ENCODE measurements at places on chromosomes 2 and 18. TPM values are rescaled to one million over a fixed set of nuclear protein-coding genes. Genes with fewer than 3 reads are reported as not detected.

The IL37 gene
- total RNA-seq: not detected

The MLPH gene
- total RNA-seq: 256 TPM

The SP100 gene
- total RNA-seq: 28.5 TPM

The LDLRAD4 gene
- 1.7 TPM for total RNA-seq

The SGPP2 gene
- total RNA-seq: 0.20 TPM

The TRABD2A gene
- total RNA-seq: 8.9 TPM

The GRB14 gene
- total RNA-seq: 3.1 TPM

The CHST9 gene
- not detected for total RNA-seq

The CELF4 gene
- not detected for total RNA-seq

The STARD6 gene
- total RNA-seq: not detected

The ALLC gene
- not detected for total RNA-seq

The DPYSL5 gene
- 3.8 TPM for total RNA-seq

The NPAS2 gene
- total RNA-seq: 103 TPM

The GALNT3 gene
- not detected for total RNA-seq

The MAP3K19 gene
- not detected for total RNA-seq
